Muscle of back (tissue), 13 donors: ENCODE measurements at places on chromosomes 4 and X. TPM values are rescaled to one million over a fixed set of nuclear protein-coding genes. Genes with fewer than 3 reads are reported as not detected.

DNA sequence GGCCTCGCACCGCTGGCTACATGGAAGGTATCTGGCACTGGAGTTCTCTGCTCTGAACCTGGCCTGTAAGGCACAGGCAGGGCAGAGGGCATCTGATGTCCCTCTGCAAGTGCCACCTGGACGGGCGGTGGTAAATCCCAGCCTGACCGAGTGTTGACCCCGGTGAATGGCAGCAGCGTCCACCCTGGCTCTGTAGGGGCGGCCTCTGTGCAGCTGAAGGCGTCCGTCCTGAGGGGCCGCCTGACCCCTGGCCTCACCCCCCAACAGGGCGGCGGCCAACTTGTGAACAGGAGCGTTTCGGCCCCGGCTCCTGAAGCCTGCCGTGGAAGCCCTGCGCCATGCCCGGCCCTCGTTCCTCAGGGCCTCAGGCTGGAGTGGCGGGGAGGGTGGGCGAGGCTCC, 51.4 kb downstream of the CPZ start:
- DNase-seq = no peak

- no peak for DNase-seq
Observed at GRCh38 chr4:103272174-103272573, 74.0 kb upstream of the CENPE start.

- no peak for DNase-seq
Observed at GRCh38 chrX:5681159-5681558, 547.5 kb downstream of the NLGN4X start.

DNA sequence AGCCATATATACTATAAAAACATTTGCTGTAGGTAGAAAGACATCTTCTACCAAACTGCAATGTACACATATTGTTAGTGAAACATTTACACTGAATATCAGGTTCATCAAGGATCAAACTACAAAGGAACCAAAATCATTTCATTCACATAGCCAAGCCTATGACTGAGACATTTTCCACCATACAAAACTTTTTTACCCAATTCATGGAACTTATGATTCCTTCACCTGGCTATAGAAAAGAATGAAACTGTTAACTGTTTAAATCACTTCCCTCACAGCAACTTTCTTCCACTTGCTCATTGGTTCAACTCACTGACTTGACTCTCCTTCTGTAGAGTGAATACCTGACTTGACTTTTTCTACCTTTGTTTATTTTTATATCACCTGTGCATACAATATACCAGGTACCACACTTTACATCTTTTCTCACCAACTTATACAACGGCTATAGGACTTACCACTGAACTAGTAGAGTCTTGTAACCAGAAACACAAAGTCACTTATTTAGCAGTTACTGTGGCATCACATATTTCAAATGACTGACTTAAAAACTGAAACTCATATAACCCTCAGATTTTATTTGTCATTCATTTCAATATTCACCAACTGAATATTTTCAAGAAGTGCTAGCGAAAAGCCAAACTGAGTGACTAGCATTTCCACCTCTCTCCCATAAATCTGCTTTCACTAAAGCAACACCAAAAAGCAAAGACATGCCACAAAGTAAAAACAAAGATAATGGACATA, 30.9 kb downstream of the CAMK2D start:
- no peak for DNase-seq

- no peak for DNase-seq
Observed at GRCh38 chr4:168220893-168221292, 97.7 kb downstream of the DDX60 start.

DNA sequence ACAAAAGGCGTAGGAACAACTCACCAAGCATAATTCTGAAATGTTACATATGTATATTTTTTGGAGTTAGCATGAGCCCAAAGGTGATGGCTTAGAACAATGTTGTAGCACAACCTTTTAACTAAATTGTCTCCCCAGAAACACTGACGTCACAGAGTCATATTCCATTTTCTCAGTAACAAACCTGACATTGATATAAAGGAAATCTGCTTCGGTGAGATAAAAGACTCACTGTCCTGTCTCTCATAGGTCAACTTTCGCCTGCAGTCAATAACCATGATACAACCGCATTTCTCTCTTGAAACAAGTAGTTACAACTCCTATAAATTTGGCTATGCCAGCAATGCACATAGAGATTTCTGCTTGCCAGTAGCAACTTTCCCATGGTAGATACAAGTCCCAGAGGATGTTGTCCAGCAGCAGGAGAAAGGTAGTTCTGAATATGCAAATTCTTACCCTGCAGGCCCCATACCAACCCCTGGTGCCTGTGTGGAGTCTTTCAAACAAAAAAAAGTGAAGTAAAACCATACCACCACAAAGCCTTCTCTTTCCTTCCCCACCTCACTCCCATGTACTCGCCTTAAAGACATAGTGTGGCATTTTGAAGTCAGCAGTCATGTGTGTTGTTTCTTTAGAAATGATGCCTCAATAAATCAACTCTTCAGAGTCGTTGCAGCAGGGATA, 47.9 kb downstream of the MTM1 start:
- no peak for DNase-seq

The PPP1R2C gene
- not detected for polyA plus RNA-seq

DNA sequence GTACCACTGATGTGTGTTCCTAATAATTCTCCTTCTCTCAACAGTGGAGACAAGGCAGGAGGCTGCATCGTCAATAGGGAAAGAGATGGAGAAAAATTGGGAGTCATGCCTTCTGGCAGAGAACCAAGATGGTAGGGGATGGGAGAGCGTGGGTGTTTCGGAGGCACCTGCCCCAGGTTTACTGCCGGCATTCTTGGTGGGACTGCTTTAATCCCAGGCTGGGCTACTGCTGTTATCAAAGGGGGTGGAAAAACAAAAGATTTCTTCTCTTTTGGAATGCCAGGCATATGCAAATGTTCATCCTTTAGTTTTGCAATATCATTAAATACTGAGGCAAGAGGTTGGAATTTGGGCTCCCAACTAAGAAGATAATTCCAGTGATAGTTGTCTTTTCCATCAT, 257.0 kb downstream of the DCHS2 start:
- no peak for DNase-seq

- no peak for DNase-seq
Observed at GRCh38 chrX:154719132-154719675, 31.7 kb downstream of the GAB3 start.

- no peak for DNase-seq
Observed at GRCh38 chr4:83605744-83606172, 69.8 kb downstream of the GPAT3 start.

- DNase-seq = peak; percentile 18
Observed at GRCh38 chr4:87632469-87632868, 17.6 kb upstream of the DMP1 start.

The NPY2R gene
- polyA plus RNA-seq = not detected

The EDA2R gene
- polyA plus RNA-seq = 8.8 TPM

GRCh38 chrX:47991263-47992094, 12.3 kb downstream of the ZNF182 start:
- DNase-seq = peak; percentile 24

DNA sequence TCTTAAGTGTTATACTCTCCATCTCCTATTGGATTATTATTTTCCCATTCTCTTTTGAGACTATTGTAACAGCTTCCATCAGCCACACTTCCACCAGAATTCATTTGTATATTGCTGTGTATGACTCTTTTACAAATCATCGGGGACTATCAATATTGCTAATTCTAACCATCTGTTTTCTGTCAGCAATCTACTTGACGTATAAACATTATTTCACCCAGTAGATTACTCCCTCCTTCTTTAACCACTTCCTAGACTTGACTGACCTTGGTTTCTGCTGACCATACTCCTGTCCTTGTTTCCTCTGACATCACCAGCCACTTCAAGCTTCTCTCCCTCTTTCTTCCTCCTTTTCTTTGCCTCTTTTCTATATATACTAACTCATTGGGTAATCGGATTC, 402.9 kb downstream of the PCDH18 start:
- DNase-seq = no peak

- peak; percentile 56 for DNase-seq
Observed at GRCh38 chrX:54920610-54921426, at the start of gene TRO. TSS of gene TRO (plus strand) at chrX:54920824. CDS start at chrX:54922247, 1,423 bp downstream.

GRCh38 chr4:74369855-74370254, 4.9 kb downstream of the EREG start:
- DNase-seq = no peak

The CT45A1 gene
- polyA plus RNA-seq = 0.26 TPM

DNA sequence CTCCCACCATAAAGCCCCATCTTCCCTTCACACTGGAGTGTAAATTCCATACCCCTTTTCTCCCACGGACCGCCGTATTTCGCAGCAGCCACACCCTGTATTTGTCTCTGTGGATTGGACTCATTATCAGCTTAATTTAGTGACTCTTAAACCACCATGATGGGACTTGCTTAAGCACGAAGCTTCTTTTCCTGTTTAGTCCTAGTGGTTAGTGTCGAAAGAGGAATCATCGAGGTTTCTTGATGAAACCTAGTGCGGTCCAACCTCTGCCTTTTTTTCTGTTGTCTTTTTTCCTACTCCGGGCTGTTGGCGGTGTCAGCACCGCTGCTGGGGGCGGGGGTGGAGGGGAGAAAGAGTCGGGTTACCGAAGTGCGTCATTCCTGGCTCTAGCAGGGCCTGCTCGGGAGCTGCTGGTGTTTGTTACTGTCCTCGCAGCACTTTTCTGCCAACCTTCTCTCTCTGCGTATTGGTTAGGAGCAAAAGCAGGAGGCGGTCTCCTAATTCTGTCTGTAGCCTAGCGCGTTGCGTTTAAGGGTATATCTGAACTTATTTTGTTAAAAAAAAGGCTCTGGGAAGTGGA, 1.4 kb downstream of the STAG2 start:
- peak; percentile 95 for DNase-seq

- no peak for DNase-seq
Observed at GRCh38 chr4:173432430-173432829, 33.5 kb upstream of the SCRG1 start.

- DNase-seq = no peak
Observed at GRCh38 chr4:110183643-110184042, 14.8 kb downstream of the ELOVL6 start.

- no peak for DNase-seq
Observed at GRCh38 chrX:39894683-39895082, 203.1 kb downstream of the BCOR start.

GRCh38 chr4:60743654-60744053, 456.5 kb upstream of the ADGRL3 start:
- DNase-seq = no peak

The NDP gene
- 3.8 TPM for polyA plus RNA-seq

DNA sequence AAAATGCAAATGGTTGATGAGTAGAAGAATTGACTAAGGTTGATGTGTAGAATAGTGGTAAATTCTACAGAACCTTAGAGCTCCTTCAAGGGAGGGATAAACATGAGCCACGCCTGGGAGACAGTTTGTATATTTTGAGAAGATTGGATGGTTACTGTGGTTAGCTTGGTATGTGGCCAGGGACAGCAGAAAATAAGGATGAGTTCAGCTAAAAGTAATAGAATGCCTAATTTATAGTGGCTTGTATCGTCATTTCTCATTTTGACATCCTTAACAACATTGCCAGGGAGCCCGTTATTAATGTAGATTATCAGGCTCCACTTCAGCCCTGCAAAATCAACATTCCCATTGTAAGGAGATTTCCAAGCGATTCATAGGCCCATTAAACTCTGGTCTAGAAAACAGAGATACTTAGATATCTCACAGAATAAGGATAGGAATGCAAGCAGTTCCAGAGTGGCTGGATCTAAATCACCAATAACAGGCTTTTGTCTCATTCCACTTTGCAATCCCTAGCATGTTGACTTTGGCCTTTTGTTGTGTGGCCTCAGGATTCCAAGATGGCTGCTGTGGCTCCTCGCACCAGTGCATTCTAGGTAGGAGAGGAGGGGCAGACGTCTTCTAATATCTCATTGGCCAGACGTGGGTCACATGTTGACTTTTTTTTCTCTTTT, 6.4 kb upstream of the PTTG2 start:
- no peak for DNase-seq

- DNase-seq = no peak
Observed at GRCh38 chr4:153676486-153676885, 7.6 kb upstream of the TLR2 start.

DNA sequence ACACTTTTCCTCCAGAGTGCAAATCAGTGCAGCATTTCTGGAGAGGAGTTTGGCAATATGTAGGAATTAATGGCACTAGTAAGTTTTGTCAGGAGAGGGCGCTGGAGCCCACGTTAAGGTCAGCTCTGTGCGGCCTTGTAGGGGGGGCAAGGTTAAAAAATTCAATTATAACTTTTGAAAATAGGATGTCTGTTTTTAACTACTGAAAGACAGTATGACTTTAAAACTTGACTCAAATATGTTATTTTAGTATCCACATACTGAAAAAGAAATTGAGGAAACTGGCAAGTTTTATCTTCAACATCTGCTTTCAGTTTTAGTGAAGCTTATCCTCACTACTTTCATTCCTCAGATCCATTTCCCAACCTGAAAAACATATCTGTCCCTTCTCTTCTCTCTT, 30.9 kb upstream of the HSD17B13 start:
- peak; percentile 51 for DNase-seq

The NKX6-1 gene
- 0.08 TPM for polyA plus RNA-seq

GRCh38 chrX:134181275-134181660, 55.7 kb upstream of the CCDC160 start:
- no peak for DNase-seq

The SH2D1A gene
- polyA plus RNA-seq = 3.9 TPM

- DNase-seq = no peak
Observed at GRCh38 chr4:123043793-123044425, 121.5 kb upstream of the NUDT6 start.
